NCI-H748 treated with DMSO at 0.1 percent for 48 hours (cell line): ENCODE measurements at places on chromosomes 4 and X.

DNA sequence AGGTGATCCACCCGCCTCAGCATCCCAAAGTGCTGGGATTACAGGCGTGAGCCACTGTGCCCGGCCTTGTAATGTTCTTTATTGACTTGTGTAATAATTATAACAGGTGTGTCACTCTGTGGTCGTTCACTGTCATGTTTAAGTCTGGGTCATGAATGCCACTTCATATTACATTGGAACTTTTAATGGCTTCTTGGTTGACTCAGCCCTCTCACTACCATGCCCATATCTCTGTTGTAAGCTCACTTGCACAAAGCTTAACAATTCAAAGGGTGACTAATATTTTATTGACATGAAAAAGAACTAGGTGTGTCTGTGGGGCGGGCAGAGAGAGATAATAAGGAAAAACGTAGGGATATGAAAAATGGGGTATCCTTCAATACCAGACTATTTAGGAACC, 639.7 kb upstream of the ACTRT1 start:
- no peak for DNase-seq

DNA sequence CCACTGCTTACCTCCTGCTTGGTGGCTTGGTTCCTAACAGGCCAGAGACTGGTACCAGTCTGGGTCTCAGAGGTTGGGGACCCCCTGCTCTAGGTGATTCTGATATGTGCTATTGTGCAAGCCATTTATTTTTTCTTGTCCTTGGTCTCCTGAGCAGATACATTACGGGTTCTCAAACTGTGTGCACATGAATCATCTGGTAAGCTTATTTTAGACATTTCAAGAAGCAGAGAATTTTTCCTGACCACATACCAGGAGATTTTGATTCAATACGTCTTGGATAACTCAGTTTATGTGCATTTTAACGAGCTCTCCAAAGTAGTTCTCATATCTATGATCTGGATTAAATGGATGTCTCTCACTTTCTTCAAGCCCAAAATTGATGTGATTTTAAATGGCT, 77.2 kb downstream of the FHIP1A start:
- DNase-seq, result no peak

DNA sequence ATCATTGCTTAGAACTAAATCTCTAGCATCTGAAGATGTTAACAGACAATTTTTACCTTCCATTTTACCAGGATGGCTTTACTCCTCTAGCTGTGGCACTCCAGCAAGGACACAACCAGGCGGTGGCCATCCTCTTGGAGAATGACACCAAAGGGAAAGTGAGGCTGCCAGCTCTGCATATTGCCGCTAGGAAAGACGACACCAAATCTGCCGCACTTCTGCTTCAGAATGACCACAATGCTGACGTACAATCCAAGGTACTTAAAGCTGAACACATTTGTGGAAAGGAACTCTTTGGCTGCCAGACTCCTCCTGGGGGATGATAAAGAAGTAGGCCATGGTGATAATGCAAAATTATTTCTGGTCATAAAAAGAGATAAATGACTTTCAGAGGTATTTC, 187.5 kb downstream of the ANK2 start:
- no peak for DNase-seq

DNA sequence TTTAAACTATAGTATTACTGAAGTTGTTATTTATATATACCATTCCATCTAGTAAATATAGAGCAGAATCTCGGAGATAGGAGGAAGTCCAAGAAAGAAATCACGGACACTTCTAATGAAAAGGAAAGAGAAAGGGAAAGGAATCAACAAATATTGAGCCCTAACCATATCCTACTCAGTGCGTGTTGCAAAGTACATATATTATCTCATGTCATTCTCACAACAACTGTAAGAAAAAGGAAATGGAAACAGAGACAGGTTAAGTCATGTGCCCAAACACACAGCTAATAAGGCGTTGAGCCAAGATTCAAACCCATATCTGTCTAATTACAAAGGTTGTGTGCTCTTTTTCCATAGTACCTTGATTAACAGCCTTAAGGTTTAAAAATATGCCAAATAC, 16.0 kb downstream of the HTR2C start:
- no peak for DNase-seq

DNA sequence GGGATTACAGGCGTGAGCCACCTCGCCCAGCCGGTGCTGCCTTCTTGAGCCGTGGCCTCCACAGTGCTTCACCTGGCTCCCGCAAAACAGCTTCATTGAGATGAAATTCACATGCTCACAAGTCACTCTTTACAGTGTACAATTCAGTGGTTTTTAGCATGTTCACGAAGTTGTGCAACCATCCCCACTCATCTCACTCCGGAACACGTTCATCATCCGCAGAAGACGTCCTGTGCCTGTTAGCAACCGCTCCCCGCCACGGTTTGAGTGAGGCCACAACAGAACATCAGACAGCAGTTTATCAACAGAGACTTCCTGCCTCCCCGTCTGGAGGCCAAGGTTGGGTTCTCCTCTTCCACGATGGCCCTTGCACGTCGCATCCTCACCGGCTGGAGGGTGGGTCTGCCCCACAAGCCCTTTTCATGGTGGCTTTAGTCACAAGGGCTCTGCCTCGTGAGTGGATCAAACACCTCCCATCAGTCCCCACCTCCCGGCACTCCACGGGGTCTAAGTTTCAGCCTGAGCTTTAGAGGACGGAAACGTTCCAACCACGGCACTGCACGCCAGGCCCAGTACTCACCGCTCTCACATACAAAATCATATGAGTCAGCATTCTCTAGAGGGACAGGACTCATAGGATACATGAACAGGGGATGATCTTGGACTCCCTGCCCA, 29.6 kb upstream of the SPON2 start:
- DNase-seq, result no peak
